ENCODE measurements at places on chromosomes 3 and 15.
A peak's percentile ranks its signal among the peaks of the same experiment; 100 is the strongest.

- no peak for DNase-seq
Observed at GRCh38 chr3:51398595-51399310, 7.7 kb downstream of the RBM15B start.

DNA sequence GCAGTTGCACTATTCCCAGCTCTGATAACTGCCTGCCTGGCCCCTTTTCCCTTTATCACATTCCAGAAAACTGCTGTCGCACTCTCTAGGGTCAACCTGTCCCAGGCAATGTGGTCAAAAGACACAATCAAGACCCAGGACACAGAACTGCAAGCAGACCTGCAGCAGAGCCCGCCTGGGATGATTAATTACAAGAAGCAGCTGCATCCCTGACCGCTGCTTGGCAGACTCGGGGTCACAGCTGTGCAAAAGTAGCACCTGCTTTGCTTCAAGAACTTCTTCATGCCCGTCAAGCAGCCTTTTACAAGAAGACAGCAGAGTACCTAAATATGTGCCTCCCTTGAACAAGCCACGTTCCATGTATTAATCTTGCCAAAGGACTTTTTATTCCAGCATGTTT lies 120.0 kb upstream of the ST8SIA2 start:
- no peak for DNase-seq

- no peak for DNase-seq
Observed at GRCh38 chr15:81752974-81753373, 292.8 kb downstream of the MEX3B start.

DNA sequence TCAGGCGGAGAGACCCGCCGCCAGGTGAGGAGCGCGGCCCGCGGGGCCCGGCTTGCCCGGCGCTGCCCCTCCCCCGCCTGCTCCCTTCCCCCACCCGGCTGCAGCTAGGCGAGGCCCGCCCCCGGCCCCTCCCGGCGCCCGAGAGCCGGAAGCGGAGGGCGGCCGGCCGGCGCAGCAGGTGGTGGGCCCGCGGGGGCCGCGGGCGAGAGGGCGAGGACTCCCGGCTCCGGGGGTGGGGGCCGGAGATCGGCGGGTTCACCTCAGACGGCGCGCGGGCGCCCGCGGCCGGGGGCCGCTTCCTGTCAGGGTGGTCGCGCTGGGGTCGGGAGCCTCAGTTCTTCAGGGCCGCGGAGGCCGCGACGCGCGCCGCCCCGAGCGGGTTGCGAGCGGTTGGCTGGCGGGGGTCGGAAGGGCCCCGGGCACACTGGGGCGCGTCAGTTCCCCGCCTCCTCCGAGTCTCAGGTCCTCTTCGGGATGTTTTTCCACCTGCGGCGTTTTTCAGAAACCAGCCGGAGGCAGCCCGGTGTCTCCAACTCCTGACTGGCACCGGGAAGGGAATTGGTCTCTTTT lies 395 bp downstream of the ZFAND6 start:
- DNase-seq: no peak

DNA sequence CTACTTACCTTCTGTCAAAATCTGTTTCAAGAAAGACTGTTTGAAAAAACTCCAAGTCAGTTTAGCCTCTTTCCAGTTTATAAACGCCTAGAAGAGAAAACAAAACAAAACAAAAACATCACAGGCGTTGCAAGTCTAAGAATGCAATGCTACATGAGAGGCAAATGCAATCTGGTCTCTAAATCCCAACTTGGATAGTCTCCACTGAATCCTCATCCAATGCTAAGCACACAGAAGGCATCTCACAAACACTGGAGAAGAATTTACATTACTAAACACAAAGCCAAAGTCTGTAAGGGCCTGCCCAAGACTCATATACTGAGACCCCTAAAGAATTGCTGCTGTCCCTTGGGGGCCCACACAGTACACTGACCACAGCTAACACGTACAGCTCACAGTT lies 18.4 kb downstream of the RFT1 start:
- no peak for DNase-seq

GRCh38 chr3:10251006-10251405 lies 2.7 kb downstream of the TATDN2 start:
- DNase-seq: no peak

DNA sequence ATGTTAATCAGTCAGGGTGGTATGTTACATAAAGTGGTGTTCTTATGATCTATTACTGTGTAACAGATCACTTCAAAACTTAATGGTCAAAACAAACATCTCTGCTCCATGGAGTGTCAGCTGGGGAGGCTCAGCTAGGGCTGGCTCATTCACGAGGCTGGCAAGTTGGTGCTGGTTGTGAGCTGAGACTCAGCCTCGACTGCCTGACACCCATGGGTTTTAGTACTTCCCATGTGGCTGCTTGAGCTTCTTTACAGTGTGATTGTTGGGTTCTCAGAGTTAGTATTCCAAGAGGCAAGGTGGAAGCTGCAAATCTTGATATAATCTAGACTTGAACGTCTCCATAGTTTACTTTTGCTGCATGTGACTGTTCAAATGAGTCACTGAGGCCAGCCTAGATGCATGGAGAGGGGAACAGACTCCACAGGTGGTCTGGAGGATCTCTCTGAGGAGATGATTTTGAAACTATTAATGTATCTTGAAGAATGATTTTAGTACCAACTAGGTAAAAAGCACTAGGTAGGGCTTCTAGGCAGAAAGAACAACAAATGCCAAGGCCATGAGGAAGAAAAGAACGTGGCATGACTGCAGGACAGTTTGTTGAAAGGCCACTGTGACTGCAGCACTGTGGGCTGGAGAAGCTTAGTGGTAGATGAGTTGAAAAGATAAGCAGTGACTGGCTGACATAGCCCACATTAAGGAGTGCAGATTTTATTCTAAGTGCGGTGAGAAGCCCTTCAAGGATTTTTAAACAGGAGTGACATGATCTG lies 281.1 kb upstream of the PROK2 start:
- no peak for DNase-seq

- DNase-seq: peak; percentile 61
Observed at GRCh38 chr3:49017971-49018706, at the start of gene DALRD3. Gene DALRD3, minus strand, starts transcription at chr3:49018580. Its CDS starts 16 bp downstream, at chr3:49018564.

- DNase-seq: no peak
Observed at GRCh38 chr15:72161361-72162132, 36.0 kb downstream of the GRAMD2A start.

DNA sequence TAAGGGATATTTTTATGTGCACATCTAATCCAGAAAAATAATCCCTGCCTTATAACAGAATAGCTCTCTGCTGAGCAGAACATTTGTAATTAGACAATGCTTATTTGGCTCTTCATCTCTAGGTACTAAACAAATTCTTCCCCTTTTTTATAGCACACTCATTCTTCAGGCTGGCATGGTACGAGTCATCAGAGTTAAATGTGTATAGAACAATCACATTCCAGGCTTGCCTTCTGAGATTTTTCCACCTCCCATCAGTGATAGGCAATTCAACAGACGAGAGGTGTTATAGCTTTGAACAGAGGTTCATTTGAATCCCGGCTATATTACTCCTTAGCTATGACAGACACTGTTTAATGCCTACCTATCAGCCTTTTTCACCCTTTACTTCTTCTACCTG lies 21.4 kb upstream of the SPPL2A start:
- no peak for DNase-seq

- peak; percentile 32 for DNase-seq
Observed at GRCh38 chr15:72285927-72286516, 13.7 kb upstream of the PARP6 start.

GRCh38 chr3:33980252-33980651 lies 181.8 kb downstream of the PDCD6IP start:
- no peak for DNase-seq

DNA sequence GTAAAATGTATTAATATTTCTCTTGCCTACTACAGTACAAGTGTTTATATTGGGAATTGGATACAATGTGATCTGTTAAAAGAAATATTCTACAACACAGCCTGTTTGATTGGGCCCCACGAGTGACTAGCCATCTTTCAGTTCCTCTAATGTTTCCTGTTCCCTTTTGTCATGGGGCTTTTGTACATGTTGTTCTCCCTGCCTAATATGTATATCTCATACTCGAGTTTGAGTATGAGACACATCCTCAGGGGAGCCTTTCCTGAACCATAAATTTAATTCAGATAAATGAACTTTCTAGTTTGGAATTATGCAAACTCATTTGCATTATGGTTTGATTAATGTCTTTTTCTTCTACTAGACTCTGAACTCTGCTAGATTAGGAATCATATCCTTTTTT lies 65.5 kb downstream of the MEF2A start:
- no peak for DNase-seq

DNA sequence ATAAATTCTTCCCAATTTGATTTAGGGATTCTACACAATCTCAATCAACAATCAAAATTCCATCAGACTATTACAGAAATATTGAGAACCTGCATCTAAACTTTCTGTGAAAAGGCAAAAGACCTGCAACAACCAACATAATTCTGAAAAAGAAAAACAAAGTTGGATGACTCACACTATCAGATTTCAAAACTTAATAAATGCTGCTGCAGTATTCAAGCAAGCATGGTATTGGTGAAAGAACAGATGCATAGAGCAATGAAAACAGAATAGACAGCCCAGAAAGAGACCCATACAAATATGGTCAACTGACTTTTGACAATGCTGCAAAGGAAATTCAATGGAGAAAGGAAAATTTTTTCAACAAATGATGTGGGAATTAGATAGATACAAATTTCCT lies 477.1 kb upstream of the NR2F2 start:
- DNase-seq: no peak

DNA sequence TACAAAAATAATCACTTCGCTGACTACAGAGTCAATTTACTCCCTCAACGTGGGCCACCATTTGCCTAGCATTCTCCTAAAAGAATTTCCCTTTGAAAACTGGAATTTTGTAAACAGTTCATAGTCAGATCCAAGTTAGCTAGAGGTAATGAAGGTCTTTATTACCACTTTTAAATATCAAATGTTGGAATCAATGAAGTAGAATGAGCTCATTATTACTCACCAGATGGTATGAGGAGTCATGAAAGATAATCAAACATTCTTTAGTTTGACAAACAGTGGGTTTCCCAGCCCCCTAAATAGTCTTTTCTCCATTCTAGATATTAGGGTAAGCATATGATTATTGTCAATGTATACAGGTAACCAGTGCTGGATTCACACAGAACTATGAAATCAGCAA lies 455.7 kb upstream of the THBS1 start:
- no peak for DNase-seq

- DNase-seq: no peak
Observed at GRCh38 chr15:46703871-46704637, 1013.3 kb upstream of the SEMA6D start.

GRCh38 chr3:155960060-155960459 lies 89.6 kb downstream of the GMPS start:
- DNase-seq: no peak

DNA sequence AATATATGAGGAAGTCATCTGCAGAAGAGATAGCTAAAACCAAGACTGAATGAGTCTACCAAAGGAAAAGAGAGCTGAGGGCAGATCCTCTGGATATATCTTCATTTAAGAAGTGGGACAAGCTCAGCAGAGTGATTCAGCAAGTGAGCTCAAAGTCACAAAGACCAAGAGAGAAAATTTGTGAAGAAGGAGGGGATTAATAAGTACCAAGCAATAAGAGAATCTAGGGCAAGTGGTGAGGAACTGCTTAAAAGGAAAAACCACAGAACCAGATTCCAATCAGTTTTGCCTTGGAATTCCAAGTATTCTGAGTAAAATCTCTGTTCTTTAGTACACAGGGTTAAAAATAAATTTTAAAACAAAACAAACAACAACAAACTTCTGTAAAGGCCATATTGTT lies 3.6 kb downstream of the EHHADH start:
- DNase-seq: no peak

DNA sequence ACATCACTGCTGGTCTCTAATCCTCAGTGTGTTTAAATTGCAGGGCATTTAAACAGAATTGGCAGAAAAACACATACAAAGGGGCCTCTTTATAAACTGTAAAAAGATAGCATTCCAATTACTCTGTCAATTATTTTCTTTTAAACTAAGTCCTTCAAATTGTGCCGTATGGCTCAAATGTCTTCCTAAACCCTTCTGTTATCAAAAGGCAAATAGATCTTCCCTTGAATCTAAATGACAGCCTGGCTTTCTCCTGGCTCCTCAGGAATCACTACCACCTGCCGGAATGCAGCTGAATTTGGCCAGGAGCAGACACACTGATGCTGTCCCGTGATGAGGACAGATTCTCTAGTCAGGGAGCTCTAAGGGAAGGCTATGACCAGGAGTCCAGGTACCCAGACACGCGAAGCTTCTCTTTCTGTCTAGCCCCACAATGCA lies 85.6 kb downstream of the IGF2BP2 start:
- no peak for DNase-seq

GRCh38 chr15:71883447-71883846 lies 73.1 kb downstream of the NR2E3 start:
- no peak for DNase-seq

- no peak for DNase-seq
Observed at GRCh38 chr3:105826778-105827634, 41.8 kb downstream of the CBLB start.

- no peak for DNase-seq
Observed at GRCh38 chr3:197591816-197592215, 36.0 kb upstream of the BDH1 start.

GRCh38 chr3:106185949-106186348 lies 317.1 kb upstream of the CBLB start:
- no peak for DNase-seq

- no peak for DNase-seq
Observed at GRCh38 chr3:147113293-147114044, 292.9 kb downstream of the ZIC4 start.

GRCh38 chr3:53286727-53287126 lies 30.9 kb upstream of the TKT start:
- DNase-seq: no peak

GRCh38 chr15:38662033-38662802 lies 97.6 kb upstream of the RASGRP1 start:
- no peak for DNase-seq

DNA sequence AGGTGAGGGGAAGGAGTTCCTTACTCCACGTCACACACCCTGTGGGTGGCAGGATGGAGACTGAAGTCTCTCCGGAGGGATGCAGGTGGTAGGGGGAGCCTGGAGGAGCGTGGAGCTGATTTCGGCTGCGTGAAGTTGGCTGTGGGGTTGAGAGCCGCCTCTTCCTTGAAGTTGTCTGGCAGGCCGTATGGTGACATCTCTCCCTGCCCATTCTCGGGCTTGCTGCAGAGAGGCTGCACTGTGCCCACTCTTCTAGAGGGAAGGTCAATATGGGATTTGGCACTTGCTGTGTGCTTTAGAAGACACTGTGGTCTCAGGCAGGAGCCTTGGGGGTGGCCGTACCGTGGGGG lies 13.4 kb upstream of the FBLN2 start:
- no peak for DNase-seq

DNA sequence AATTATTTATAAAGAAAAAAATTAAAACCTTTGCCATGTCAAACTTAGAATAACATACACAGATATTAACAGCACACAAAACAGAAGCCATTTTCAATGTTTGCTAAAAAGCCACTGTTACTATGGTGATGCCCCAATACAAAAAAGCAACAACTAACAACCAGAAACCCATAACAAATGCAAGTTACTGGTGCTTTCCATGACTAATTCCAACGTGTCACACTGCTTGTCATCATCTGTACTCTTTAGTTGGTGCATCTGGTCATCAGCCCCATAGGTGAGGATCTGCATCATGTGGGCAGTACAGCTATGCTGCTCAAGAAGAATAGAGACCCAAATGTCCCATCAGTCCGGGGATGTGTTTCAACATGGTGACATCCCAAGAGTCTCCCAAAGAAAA lies 52.8 kb downstream of the ATP8B4 start:
- DNase-seq: no peak
